NCI-H2227 treated with DMSO at 0.1 percent for 48 hours (cell line): ENCODE measurements at places on chromosomes 3 and 15.
A peak's percentile ranks its signal among the peaks of the same experiment; 100 is the strongest.

- DNase-seq = no peak
Measured at GRCh38 chr15:31366169-31366734, 39.6 kb downstream of the KLF13 start.

- DNase-seq = no peak
Measured at GRCh38 chr15:41905036-41905793, 11.4 kb upstream of the SPTBN5 start.

DNA sequence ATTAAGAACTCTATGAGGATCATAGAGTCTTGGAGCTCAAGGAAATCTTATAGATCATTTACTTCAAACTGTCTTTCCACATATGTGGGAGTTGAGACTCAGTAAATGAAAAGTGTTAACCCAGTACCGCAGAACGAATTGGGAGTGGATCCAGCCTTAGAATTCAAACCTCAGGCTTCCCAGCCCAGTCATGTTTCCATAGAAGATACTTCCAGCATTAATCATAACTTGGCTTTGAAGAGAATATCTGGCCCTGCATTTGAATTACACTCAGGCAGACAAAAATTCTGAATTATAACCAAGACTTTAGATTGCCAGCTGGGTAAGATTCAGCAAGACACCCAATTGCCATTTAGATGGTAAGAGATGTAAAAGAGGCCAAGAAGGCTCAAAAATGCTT, 972.0 kb downstream of the TUSC7 start:
- no peak for DNase-seq

- no peak for DNase-seq
Measured at GRCh38 chr3:38478901-38479300, 17.2 kb upstream of the EXOG start.

DNA sequence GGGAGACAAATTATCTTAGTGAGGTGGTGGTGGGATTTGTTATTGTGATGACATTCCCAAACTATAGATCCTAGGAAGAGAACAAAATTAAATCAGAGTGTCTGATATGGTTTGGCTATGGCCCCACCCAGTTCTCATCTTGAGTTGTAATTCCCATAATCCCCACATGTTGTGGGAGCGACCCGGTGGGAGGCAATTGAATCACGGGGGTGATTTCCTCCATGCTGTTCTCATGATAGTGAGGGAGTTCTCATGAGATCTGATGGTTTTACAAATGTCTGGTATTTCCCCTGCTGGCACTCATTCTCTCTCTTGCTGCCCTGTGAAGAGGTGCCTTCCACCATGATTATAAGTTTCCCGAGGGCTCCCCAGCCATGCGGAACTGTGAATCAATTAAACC, 62.0 kb downstream of the RPL22L1 start:
- no peak for DNase-seq

- DNase-seq = no peak
Measured at GRCh38 chr3:190706582-190706981, 155.9 kb downstream of the GMNC start.

DNA sequence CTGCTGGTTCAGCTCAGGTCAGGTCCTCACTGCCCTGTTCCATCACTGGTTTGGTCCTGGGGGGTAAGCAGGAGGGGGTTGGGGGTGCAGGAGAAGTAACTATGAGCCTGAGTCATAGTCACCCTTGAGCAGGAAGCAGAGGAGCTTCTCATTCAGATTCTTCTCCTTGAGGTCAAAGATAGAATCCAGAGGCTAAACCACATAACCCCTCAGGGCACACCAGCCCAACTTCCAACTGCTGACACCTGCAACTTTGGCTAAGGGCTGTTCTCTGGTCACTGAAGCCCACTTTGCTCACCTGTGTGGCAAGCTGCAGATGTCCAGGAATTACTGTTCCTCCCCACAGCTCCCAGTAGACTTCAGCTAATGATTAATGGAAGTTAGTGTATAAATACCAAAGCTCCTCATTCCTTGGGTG, 48.8 kb upstream of the LRRFIP2 start:
- DNase-seq = no peak

DNA sequence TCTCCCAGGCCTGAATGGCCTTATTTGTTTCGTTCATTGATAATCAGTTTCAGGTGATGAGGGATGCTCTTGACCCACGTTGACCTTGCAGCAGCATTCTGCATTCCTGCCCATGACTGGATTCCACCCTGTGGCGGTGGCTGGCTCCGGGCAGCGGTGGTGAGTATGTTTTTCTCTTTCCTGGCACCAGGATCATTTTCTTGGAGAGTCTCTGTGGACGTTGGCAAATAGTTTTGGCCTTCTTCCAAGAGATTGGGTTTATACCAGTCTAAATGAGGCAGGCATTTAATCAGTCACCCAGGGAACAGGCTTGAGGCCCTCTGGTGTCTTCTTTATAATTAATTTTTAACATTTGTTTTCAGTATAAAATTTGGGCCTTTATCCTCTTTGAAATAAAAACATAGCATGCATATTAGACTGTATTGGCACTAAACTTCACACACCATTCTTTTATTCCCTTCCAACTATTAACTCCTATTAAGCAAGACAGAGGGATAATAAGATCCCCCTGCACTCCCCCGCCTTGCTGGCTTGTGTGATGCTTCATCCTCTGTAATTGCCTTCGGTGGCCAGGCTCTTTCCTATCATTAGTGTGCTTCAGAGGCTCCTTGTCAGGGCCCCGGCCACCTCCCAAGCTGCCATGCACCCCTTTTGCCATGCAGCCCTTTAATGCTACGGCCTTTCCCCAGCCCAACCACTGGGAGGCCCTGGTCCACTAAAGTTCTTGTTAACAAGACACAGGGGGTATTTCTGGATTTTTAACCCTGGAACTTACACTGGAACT, 176.2 kb upstream of the TOPAZ1 start:
- peak; percentile 25 for DNase-seq

GRCh38 chr3:46998121-46998851, 18.8 kb downstream of the NBEAL2 start:
- no peak for DNase-seq

GRCh38 chr3:15505479-15506165, 15.9 kb downstream of the COLQ start:
- peak; percentile 92 for DNase-seq

DNA sequence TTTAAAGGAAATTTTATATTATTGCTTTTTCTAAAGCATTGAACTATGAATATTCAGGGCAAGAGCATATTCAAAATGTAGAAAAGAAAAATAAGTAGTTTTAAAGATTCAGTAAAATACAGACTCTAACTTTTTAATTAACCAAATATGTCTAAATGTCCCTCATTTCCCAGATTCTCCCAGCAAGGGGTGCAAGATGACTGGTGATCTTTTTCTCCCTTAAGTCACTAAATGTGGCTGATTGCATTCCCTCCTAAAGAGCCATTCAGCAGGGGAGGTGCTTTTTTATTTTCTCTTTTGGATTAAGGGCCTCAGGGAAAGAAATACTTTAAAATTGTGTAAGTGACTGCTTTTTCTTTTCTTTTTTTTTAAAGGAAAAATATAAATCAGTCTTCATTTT, 406.9 kb downstream of the OXSM start:
- no peak for DNase-seq

GRCh38 chr3:190721330-190721729, 141.2 kb downstream of the GMNC start:
- DNase-seq = no peak

- DNase-seq = no peak
Measured at GRCh38 chr3:71684757-71685386, 40.3 kb downstream of the EIF4E3 start.

DNA sequence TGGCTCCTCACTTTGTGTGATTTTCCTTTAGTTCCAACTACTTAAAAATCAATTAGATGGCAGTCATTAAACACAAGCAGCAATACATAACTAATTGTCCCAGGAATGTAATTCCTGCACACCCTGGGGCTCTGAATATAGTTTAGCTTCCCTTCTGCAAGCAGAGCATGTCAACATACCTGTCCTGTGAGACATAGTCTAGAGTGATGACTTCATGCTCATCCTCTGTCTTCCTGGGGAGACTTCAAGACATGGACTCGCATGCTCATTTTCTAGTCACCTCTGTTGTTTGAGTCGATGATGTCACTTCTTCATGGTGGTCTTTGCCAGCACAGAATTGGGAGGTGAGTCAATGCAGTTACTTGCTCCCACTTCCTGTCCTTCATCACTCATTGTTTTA, 15.7 kb downstream of the C3orf52 start:
- DNase-seq = no peak

- no peak for DNase-seq
Measured at GRCh38 chr15:76674883-76675282, 230.3 kb downstream of the SCAPER start.

DNA sequence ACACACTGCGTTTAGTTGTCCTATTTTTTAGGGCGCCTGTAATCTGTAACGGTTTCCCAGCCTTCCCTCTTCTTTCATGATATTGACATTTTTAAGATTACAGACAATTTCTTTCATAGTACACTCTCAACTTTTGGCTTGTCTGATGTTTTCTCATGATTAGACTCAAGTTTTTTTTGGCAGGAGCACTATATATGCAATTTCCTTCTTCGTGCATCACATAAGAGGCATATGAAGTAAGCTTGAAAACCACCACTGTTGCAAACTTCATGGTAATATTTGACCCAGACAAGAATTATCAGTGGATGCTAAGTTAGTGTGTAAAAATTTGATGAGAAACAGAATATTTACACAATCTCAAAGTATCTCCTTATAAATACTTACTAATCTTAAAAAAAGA, 119.2 kb upstream of the CMC1 start:
- no peak for DNase-seq

DNA sequence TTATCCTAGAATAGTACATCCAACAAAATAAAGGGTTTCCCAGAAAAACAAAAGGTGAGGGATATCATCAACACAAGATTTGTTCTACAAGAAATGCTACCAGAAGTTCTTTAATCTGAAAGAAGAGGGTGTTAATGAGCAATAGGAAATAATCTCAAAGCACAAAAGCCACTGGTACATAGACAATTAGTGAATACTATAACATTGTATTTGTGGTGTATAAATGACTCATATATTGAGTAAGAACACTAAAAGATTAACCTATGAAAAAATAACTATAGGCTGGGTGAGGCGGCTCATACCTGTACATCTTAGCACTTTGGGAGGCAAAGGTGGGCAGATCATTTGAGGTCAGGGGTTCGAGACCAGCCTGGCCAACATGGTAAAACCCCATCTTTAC, 210.2 kb upstream of the SLITRK3 start:
- DNase-seq = no peak

DNA sequence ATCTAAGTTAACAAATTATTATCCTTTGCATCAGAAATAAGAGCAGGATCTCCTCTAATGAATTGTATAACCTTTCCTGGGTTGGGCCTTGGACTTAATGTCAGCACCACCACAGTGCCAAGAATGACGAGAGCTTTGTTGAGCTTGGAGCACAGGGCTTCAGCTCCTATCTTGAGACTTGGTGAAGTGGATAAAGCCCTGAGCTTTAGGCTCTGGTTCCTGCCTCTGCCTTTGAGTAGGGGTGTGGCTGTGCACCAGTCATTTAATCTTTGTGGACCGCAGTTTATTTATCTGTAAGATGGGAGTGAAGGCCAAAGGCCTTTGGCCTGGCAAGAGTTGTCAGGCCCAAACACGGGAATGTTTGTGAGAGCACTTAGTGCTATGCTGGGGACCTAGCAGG, 162.2 kb downstream of the VGLL4 start:
- DNase-seq = no peak

GRCh38 chr15:95291898-95292472, 1038.5 kb upstream of the NR2F2 start:
- no peak for DNase-seq

- no peak for DNase-seq
Measured at GRCh38 chr15:69150841-69151240, 9.6 kb upstream of the GLCE start.

- DNase-seq = peak; percentile 56
Measured at GRCh38 chr3:155859859-155860258, 5.6 kb upstream of the SLC33A1 start.

- no peak for DNase-seq
Measured at GRCh38 chr3:97692831-97693230, 71.7 kb upstream of the ARL6 start.

DNA sequence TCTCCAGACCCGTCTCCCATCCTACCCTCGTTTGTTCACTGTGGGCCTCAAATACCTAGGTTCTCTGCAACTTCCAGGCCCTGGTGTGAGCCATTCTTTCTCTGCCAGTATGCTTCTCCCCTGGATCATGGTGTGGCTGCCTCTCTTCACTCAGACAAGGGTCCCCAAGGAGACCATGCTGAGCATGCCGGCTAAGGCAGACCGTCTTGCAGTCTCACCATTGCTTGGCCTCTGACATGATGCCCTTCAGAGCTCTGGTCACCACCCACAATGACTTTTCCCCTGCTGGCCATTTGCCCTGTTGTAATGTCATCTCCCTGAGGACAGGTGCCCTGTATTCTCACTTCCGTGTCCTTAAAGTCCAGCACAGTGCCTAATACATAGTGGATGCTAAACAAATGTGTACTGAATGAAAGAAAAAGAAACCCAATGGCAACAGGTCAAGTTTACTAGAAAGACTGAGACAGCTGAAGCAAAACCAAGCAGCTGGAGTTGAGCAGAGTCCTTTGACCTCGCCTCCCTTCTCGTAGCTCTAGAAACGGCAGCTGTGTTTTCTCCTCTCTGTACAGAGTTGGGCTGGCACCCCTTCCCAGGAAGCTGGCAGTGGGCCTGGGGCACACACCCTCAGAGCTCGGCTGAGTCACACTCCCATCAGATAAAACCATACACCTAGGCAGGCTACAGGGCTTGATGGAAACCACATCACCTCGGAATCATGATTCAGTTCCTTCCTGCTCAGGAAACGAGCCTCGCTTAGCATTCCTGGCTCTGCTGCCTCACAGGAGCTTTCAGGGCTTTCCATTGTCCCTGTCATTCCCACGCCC, 8.6 kb downstream of the TLR9 start:
- no peak for DNase-seq

DNA sequence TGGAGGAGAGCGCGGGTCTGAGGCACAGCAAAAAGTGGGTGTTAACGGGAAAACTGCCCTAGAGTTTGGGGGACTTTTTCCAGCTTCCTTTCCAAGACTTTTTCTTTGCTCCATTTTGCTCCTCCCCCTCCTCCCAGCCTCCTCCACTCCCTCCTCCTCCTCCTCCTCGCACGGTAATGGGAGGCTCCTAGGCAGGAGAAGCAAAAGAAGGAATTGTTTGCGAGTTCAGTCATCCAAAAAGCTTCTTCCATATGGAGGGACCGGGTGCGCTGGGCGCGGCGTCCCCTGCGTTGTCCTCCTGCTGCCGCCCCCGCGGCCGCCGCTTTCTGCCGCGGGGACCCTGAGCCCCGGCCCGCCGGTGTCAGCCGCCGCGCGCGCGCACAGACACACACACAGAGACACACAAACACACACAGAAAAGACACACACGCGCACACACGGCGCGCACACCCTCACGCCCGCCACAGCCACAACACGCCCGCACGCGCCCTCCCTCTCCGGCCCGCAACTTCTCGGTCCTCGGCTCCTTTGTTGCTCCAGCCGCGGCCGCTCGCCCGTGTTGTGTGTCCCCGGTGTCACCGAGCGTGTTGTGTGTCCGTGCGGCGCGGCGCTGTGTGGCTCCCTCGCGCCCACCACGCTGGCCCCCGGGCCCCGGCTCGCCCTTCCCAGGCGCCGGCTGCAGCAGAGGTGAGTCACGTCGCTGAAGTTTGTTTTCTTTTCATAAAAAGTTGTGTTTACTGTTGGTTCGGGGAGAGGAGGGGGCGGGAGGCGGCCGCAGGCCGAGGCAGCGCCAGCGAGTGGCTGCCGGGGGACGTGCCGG, at the start of gene BOC:
BOC (plus strand) TSS at position 228 of the 820 bp plus-strand sequence. CDS start 38,246 bp downstream, outside the sequence.
- DNase-seq = no peak
